ENCODE measurements at places on chromosomes 6 and 20.

DNA sequence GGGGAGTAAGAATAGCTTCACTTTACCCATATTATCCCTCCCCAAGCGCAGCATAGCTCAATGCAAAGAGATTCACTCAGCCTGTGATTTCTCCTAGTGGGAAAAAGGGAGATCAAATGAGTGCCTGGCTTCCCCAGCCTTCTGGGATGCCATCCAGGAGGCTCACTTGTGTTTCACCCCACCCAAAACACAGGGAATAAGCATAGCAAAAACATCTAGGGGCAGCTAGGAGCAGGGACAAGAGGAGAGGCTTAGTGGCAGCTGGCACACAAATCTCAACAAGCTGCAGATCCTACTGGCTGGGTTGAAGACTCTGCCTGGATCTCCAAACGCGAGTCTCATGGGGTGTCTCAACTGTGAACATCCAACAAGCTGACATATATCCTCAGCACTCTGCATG lies 715.8 kb downstream of the RNF144B start:
- DNase-seq = no peak

- no peak for DNase-seq
Measured at GRCh38 chr6:11964729-11965335, 47.3 kb upstream of the HIVEP1 start.

- no peak for DNase-seq
Measured at GRCh38 chr20:22499515-22500166, 84.7 kb downstream of the FOXA2 start.

- DNase-seq = no peak
Measured at GRCh38 chr20:50743087-50743486, 11.7 kb downstream of the PARD6B start.

DNA sequence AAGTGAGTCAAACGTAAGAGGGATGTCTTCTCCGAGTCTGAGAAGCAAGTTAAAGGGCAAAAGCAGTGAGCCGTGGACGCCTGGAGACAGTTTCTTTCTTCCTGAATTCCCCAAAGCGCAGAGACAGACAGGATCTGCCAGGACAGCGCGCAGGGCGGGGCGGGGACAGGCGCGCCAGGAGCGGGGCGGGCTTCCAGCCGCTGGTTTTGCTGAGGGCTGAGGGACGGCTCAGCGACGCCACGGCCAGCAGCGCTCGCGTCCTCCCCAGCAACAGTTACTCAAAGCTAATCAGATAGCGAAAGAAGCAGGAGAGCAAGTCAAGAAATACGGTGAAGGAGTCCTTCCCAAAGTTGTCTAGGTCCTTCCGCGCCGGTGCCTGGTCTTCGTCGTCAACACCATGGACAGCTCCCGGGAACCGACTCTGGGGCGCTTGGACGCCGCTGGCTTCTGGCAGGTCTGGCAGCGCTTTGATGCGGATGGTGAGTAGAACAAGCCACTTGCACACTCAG lies at the start of gene SCGN:
SCGN (plus strand) TSS at position 209 of the 509 bp plus-strand sequence; CDS start at position 398, 189 bp downstream.
- DNase-seq = peak; percentile 62

GRCh38 chr6:11008821-11009220 lies 35.3 kb downstream of the ELOVL2 start:
- no peak for DNase-seq

- peak; percentile 75 for DNase-seq
Measured at GRCh38 chr20:45987108-45987780, 15.2 kb upstream of the ZNF335 start.

DNA sequence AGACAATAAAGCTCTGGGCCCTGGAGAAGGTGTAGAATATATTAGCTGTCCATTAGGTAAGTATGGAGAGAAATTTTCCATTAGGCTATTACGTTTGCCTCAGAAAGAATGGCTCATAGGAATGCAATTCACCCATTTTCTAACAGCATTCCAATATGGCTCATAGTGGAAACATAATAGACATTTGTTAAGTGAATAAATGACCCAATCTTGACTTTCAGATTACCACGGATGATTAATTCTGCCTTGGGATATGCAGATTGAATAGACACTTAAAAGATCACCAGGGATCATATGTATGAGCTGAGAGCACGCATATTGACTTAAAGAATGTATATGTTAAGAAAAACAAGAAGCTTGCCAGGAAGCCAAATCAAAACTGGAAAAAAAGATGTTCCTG lies 209.1 kb upstream of the CDYL start:
- DNase-seq = no peak

GRCh38 chr20:10761232-10761631 lies 87.4 kb upstream of the JAG1 start:
- no peak for DNase-seq

GRCh38 chr6:35626401-35626800 lies 62.3 kb downstream of the FKBP5 start:
- no peak for DNase-seq

GRCh38 chr20:37356387-37356786 lies 10.4 kb downstream of the SRC start:
- peak; percentile 66 for DNase-seq

DNA sequence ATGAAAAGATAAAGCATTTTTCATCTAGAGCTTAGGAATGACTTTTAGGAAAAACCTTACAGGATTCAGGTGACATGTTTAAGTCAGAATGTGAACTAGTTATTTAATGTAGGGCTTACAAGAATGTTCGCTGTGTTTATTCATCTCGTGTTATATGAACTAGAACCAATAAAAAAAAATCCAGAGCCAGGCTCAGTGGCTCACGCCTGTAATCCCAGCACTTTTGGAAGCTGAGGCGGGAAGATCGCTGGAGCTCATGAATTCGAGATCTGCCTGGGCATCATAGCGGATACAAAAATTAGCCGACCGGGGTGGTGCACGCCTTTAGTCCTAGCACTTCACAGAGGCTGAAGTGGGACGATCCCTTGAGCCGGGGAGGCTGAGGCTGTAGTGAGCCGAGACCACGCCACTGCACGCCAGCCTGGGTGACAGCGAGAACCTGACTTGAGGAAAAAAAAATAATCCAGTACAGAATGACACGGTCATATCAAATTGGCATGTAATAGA lies 46.3 kb downstream of the OR2B2 start:
- no peak for DNase-seq

- no peak for DNase-seq
Measured at GRCh38 chr6:97674802-97675201, 391.8 kb upstream of the MMS22L start.

DNA sequence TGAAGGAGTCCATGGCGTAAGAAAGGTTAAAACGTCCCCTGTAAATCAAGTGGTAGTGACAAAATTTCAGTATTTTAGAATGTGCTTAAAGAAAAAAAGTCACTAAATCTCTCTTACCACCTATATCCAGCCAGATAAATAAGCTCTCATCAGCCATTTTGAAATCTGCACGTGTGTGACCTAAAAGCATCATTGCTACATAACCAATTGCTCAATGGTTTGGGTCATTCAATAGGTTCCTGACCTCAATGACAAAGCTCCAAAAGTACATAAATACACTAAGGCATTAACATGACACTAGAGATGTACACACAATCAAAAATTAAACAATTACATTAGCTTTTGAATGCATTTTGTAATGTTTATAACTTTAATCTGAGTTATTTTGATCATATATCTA lies 272.4 kb downstream of the GMDS start:
- no peak for DNase-seq

DNA sequence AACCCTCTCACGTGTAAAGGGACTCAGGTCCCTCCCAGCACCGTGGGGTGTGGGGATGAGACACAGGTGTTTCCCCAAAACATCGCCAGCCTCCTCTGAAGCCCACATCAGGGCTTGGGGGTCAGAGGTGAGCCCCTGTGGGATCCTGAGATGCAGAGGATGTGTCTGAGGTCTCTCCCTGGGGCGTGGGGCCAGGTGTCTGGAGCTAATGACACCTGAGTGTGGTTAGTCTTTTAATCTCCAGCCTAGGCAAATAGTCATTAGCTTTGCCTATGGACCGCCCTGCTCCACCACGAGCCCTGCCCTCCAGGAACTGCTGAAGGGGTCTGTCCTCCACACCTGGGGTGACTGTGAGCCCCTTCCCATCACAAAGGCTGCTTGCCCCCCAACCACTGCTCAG lies 1.7 kb downstream of the SRMS start:
- no peak for DNase-seq

DNA sequence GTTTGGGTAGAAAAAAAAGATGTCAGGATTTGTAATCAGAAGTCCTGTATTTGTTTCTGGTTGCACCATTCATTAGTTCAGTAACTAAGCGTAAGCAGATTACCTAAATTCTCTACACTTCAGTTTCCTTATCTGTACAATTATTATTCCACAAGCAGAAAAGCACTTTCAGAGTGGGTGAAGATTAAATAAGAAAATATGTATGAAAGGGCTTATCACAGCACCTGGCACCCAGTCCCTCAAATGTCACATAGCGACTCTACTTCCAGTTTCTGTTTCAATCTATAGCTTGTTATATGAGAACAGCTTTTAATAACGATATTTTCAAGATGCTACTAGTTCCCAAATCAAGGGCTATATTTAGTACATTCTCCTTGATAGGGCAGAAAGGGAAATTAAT lies 31.4 kb downstream of the RGS17 start:
- DNase-seq = no peak

DNA sequence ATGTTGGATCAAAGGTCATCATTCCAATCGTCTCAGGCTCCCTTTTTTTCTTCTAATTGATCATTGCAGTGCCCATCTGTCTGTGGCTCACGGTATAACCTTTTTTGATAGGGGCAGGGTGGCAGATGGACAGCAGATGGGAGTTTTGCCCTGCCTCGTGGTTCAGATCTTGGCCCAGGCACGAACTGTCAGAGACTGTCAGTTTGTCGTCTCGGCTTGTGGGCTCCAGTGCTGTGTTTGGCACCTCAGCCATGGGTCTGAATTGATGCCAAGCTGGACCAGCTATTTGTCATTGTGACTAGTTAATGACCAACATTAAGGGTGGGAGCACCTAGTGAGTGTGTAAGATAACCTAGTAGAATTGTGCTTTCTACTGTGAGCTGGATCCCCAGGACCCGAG lies 197.6 kb downstream of the PRL start:
- DNase-seq = no peak

GRCh38 chr6:7825986-7826385 lies 84.6 kb downstream of the TXNDC5 start:
- no peak for DNase-seq

DNA sequence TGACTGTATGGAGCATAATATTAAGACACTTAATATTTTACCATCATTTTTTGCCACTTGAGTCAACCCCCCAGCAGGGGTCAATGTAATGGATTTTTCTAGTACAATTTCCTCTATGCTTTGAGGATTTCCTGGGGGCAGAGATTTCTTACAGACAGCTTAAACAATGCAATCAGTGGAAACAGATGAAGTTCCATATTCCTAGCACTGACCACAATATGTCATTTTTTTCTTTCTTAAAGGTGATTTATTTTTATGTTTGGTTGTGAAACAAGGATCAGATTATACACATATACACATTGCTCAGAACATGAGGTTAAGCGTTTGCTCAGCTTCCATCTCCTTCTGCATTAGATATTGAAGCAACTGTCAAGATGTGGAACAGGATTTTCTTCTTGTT lies 82.0 kb upstream of the ID4 start:
- no peak for DNase-seq

DNA sequence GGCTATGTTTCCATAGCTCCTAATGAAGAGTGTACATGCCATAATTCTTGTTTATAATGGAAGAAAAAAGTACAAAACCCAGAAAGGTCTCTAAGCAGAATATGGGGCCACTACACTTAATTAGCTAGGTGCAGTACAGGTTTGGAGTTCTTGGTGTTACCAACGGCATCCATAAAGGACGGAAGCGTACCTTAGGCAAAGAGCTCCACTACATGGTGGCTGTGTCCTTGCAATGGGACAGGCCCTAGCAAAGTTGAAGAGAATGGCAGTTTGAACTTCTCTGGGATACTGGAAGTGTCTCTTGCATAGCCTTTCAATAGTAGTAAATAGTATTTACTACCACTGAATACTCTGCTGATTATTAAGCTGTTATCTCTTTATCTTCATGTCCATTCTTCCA lies 371.7 kb upstream of the MMS22L start:
- no peak for DNase-seq

- no peak for DNase-seq
Measured at GRCh38 chr6:106397431-106397830, 36.9 kb downstream of the CRYBG1 start.

DNA sequence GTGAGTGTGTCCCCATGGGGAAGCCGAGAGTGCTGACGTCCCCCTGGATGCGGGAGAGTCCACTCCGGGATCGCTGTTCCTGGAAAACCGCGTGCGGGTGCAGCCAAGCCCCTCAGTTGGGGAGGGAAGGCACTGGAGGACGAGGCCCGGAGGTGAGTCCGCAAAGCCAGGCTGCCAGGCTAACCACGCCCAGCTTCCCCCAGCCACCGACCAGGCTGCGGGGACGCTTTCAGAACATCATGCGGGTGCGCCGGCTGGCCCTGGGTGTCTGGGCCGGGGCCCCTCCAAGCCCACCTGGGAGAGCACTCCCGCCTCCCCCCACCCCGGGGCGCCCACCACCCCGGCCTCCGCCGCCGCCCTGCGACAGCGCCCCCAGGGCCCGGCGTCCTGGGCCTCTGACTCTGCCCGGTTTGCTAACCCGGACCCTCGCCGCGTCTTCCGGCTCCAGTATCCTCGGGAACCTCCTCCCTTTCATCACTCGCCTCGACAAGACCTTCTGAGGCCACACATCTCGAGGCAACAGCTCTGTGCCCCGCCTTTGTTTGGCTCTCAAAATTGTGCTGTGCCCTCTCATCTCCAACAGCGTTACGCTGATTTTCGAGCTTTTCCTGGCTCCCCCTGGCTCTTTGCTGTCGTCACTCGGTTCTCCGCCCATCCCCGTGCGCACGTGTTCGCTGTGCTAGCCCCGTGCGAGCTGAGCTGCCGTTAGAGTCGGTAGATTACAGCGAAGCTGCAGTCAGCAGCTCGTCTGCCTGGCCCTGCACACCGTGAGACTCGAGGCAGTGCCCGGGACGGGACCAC lies 47.1 kb upstream of the ENTPD6 start:
- DNase-seq = peak; percentile 40

GRCh38 chr6:43588194-43588593 lies 12.2 kb downstream of the POLH start:
- no peak for DNase-seq

DNA sequence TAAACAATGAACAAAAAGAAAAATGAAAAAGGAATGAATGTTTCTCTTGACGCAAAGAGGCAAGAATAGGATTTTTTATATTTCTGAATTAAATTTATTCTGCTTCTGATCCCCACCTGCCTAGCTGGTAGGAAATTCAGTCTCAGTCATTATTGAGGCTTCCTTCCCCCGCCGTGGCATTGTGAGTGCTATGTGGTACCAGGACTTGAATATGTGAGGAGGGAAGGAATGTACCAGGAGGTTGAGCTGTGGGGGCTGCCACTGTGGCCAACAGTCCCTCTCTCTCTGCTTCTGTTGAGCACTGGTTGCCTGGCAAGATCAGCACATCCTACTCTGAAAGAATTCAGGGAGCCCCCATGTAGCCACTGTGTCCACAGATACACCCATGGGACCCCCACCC lies 368.1 kb upstream of the JARID2 start:
- DNase-seq = no peak

GRCh38 chr6:11228935-11229654 lies 3.4 kb downstream of the NEDD9 start:
- no peak for DNase-seq

- DNase-seq = no peak
Measured at GRCh38 chr20:58710481-58711265, 18.1 kb downstream of the NPEPL1 start.
